Right kidney (tissue), 9 donors: ENCODE measurements at places on chromosomes 2 and 18.

- no peak for DNase-seq
Measured at GRCh38 chr2:176876493-176877103, 336.0 kb upstream of the HNRNPA3 start.

DNA sequence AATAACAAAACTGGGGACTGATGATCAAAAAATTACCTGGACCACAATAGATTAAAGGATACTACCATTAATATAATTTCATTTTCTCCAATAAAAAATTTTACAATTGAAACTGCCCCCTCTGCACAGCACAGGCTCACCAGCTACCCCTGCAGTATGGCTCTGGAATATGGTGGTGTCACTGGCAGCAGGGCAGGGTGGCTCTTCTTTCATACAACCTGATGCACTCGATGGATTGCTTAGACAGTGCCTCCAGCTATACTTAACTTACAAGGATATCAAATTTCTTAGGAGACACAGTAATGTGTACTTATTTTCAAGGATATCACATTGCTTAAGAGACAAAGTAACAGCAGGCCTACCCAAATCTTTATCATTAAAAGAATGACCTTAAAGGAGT, 124.0 kb downstream of the PRELID3A start:
- DNase-seq: no peak

DNA sequence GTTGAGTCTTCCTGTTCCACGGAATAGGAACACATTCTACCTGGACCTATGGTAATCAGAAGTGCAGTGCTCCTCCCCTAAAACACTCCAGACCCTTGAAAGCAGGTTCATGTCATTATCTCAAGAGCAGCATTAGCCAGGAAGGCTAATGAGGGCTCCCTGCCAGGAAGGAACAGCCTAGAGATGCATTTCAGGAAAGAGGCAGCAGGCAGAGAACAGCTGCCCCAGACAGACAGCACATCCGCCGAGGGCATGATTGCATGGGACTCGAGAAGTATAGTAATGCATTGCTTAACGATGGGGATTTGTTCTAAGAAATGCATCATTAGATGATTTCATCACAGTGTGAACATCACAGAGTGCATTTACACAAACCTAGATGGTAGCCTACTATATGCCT, 171.5 kb downstream of the ALK start:
- no peak for DNase-seq

DNA sequence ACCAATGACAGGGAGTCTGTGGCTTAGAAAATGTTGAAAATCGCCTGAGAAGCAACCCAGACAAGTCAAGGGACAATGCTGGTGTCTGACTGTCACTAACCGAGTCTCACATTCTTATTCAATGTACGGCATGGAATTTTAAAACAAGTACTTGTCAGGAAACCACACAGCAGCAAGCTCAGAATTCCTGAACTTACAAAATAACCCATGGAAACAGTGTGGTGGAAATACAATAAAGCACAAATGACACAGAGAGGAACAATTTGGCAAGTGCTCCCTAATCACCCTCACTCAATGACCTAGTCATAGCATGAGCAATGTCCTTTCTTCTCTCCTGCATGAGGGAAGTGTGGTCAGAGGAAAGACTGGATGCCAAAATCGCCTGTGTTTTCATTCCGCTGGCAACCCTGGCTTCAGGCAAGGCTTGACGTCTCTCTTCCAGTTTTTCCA, 154.0 kb downstream of the SATB2 start:
- DNase-seq: no peak

- DNase-seq: no peak
Measured at GRCh38 chr2:181602017-181602416, 54.9 kb downstream of the CERKL start.

DNA sequence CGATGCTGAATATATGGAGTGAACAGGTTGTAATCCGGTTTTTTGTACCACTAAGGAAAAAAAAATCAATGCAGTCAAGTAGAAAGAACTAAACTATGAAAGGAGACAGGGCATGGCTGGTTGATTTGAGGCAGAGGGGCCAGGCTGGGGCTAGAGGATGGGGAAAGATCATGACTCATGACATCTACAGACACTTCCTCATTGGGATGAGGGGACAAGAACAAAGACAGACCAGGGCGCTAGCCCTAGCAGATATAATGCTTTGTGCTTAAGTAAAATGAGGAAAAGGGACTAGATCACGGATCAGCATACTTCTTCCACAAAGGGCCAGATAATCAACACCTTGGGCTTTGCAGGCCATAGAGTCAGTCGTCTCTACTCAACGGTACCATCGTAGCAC, 55.8 kb downstream of the ST6GAL2 start:
- no peak for DNase-seq
